ENCODE measurements at places on chromosomes 1 and 21.

GRCh38 chr1:230550428-230550827, 91.9 kb upstream of the COG2 start:
- DNase-seq, result no peak
- no peak overlapping the region for H3K27ac ChIP-seq
- H3K27me3 ChIP-seq, result no peaks in the 10 kb centered on the region
- no peaks in the 10 kb centered on the region for H3K36me3 ChIP-seq
- H3K4me1 ChIP-seq, result peaks cover 2% of the 10 kb centered on the region
- no peak overlapping the region for H3K4me3 ChIP-seq

GRCh38 chr1:36465731-36466369, 1.7 kb upstream of the MRPS15 start:
- no peaks in the 10 kb centered on the region for H3K27me3 ChIP-seq
- no peak overlapping the region for H3K4me3 ChIP-seq
- no peak overlapping the region for H3K27ac ChIP-seq
- DNase-seq, result no peak
- peaks cover 26% of the 10 kb centered on the region for H3K4me1 ChIP-seq
- H3K36me3 ChIP-seq, result no peaks in the 10 kb centered on the region

- no peaks in the 10 kb centered on the region for H3K4me1 ChIP-seq
- DNase-seq, result no peak
- H3K4me3 ChIP-seq, result no peak overlapping the region
- H3K27me3 ChIP-seq, result no peaks in the 10 kb centered on the region
- H3K36me3 ChIP-seq, result no peaks in the 10 kb centered on the region
These were observed 74.1 kb downstream of the CRB1 start for GRCh38 chr1:197342044-197342565.

DNA sequence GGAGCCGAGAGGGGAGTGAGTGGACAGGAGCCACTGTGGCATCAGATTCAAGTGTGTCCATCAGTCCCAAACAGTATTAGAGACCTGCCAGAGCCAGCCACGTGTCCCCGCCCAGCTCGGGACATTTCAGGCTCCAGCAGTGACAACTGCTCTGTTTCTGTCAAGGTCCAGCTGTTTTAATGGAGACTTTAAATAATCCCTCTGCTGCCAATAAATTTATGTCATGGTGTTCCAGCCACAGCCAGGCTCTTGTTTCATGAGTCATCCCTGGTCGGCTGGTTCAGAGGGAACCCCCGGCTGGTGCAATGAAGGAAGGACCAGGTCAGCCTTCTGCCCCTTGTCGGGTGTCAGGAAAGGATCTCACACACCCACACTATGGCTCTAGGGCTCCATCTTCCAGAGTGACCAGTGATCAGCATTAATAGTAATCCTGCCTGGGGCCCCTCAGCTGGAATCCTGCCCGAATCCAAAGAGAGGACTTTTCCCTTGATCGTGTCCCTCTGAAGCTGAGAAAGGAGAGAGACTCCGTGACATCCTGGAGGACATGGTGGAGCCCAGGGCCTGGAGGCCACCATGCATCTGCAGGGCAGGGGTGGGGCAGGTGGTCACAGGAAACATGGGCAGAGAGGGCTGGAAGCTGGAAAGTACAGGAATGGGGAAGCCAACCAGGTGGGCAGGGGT, 197.3 kb downstream of the MATN1 start:
- H3K27me3 ChIP-seq, result no peaks in the 10 kb centered on the region
- H3K27ac ChIP-seq, result peak overlapping the region; percentile 88
- H3K4me3 ChIP-seq, result no peak overlapping the region
- peaks cover 46% of the 10 kb centered on the region for H3K4me1 ChIP-seq
- no peak for DNase-seq
- no peaks in the 10 kb centered on the region for H3K36me3 ChIP-seq

DNA sequence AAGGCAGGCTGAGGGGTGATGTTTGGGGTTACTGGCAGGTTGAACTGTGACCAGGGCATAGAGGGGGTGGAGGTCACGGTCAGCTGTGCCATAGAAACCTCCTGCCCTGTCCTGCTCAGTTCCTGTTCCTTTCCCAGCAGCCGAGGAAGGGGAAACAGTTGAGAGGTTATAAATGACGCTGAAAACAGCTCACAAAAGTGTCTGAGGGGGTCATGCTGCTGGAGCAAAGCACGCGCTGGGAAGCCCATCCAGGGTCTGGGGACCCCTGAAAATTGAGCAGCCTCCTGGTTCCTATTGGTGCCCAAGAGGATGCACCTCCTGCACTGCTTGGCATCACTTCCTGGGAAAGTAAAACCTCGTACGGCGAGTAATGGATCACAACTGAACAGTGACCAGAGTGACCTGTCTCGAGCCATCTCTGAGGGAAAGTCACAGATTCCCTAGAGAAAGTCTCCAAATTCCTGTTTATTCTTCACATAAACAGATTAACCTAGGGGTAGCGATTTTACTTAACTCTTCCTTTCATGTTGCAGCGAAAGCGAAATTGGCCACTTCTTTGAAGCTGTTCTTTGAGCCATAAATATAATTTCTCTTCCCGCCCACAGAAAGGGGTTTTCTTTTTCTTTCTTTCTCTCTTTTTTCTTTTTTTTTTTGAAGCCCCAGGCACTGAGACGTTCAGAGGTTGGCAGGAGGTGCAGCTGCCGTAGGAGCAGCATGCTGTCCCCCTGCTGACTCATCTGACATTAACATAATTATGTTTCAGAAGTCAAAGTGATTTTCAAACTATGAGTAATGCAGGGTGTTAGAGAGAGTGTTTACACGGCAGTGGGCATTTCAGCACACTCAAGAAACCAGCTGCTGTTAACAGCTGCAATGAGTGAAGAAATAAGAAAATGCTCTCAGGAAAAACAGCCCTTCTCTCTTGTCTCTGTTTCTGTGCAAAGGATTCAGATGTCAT, 41.8 kb upstream of the ATF3 start:
- no peaks in the 10 kb centered on the region for H3K36me3 ChIP-seq
- peak overlapping the region; percentile 82 for H3K27ac ChIP-seq
- DNase-seq, result no peak
- H3K27me3 ChIP-seq, result no peaks in the 10 kb centered on the region
- peaks cover 9% of the 10 kb centered on the region for H3K4me1 ChIP-seq

DNA sequence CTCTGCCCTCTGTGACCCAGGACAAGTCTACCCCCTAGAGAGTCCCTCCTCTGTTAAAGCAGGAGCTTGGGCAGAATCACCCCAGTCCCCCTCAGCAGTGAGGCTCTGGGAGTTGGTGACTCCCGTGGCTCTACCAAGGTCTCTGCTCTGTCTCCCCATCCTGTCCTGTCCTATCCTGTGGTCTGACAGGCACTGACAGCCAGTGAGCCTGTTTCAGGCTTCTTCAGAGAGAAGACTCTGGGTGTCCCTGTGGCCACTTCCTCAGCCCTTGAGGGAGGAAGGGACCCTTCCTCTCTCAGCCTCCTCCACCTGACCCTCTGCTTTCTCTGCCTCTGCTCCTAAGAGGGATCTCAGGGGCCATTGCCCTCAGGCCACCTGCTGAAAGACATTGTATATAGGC, 148.7 kb downstream of the FCRL5 start:
- H3K4me1 ChIP-seq, result no peaks in the 10 kb centered on the region
- DNase-seq, result no peak
- no peak overlapping the region for H3K27ac ChIP-seq
- no peak overlapping the region for H3K4me3 ChIP-seq

DNA sequence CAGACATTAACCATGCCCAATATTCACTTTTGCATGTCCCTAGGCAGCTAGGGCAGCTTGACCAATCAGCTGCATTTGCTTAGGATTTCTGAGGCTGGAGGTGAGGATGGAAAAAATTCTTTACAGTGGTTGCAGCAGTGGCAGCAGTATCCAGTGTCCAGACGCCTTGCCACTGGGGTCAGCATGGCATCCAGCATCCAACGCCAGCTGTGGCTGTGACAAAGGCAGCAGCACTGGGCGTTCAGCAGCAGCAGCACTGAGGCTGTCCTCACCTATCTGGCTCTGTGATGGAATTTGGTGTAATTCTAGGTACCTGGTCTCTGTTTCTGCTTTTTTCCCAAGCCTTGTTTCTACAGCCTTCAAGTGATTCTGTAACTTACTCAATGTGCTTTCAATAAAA, 15.5 kb downstream of the RHBDL2 start:
- H3K27ac ChIP-seq, result no peak overlapping the region
- H3K36me3 ChIP-seq, result no peaks in the 10 kb centered on the region
- H3K4me1 ChIP-seq, result no peaks in the 10 kb centered on the region
- no peak overlapping the region for H3K4me3 ChIP-seq
- DNase-seq, result no peak
- H3K27me3 ChIP-seq, result no peaks in the 10 kb centered on the region

DNA sequence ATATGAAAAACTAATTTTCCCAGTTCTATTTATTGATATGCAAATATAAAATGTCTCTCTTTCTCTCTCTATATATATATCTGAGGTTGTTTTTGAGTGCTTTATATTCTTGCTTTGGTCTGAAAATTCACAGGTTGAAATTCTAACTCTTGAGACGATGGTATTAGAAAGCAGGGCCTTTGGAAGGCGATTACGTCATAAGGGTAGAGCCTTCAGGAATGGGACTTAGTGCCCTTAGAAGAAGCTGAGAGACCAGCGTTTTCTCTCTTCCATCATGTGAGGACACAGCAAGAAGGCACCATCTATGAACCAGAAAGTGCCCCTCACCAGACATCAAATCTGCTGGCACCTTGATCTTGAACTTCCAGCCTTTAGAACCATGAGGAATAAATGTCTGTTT, 57.4 kb upstream of the PAXBP1 start:
- no peak overlapping the region for H3K4me3 ChIP-seq
- H3K27me3 ChIP-seq, result no peaks in the 10 kb centered on the region
- DNase-seq, result no peak
- H3K27ac ChIP-seq, result no peak overlapping the region
- H3K4me1 ChIP-seq, result no peaks in the 10 kb centered on the region

DNA sequence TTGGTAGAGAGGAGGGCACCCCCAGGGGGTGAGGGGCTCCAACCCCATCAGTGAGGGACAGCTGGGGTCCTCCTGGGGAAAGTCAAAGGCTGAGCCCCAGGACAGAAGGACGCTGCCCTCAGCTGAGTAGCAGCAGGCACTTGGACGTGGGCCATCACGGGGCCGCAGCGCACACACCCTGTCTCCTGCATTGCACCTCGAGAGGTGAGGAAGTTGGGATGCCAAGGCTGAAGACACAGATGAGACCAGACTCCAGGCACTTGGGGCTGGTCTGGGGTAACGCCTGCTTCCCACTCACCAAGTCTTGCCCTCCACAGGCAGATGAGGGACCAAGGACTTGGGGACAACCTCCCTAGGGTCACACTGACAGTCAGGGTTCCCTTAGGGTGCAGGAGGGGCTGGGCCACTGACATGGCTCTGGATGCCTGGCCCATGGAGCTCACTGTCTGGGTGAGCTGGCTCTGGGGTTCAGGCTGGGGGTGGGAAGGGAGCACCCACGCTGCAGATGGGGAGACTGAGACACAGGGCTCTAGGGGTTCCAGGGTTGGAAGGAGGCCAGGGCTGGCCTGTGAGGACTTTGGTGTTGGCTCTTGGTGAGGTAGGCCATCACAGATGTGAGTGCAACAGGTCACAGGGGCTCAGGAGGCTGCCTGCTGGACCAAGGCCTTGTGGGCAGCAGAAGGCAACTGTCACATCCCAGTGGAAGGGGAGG, 16.6 kb upstream of the ZNF678 start:
- H3K4me3 ChIP-seq, result no peak overlapping the region
- peaks cover 13% of the 10 kb centered on the region for H3K4me1 ChIP-seq
- H3K27me3 ChIP-seq, result no peaks in the 10 kb centered on the region

GRCh38 chr1:215156232-215156631, 73.7 kb downstream of the KCNK2 start:
- no peak overlapping the region for H3K4me3 ChIP-seq
- H3K36me3 ChIP-seq, result no peaks in the 10 kb centered on the region
- no peak for DNase-seq
- H3K27ac ChIP-seq, result no peak overlapping the region
- H3K27me3 ChIP-seq, result no peaks in the 10 kb centered on the region
- H3K4me1 ChIP-seq, result no peaks in the 10 kb centered on the region

DNA sequence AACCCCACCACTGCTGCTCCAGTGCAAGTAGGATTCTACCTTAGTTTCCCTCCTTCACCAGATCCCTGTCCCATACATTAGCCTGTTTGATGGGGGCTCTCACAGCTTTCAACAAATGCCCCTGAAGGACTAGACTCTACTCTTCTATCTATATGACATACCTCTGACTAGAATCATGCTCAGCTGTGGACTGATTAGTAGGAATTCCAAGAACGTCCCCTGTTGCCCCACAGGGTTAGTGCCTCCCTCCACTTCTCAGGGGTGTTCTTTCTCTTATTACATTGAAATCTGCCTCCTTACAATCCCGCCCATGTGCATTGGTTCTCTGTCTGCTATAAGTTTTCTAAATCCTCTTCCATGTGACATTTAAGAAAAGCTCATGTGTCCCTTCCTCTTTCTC, 375.9 kb upstream of the DUSP10 start:
- no peaks in the 10 kb centered on the region for H3K36me3 ChIP-seq
- no peak overlapping the region for H3K27ac ChIP-seq
- no peaks in the 10 kb centered on the region for H3K4me1 ChIP-seq
- H3K27me3 ChIP-seq, result no peaks in the 10 kb centered on the region

DNA sequence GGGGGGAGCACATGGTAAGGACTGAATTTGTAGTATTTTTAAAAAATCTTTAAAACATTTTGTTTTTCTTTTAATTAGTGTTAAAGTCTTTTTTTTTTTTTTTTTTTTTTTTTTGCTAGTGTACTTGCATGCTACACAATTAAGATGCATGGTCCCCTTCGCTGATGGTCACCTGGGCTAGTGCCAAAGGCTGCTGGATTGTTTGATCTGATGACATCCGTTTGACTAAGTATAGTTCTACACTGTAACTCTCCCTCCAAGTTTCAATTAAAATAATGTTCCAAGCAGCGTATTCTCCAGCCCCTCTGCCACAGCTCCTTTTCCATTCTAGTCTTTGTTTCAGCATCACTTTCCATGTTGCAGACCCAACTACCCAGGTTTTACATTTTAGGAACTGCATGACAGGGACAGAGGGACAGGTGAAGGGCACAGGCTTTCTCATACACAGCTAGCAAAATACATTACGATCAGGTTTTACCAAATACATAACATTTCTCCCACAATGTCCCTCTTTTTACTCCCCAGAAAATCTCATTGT, 852 bp upstream of the RAVER2 start:
- DNase-seq, result no peak
- H3K27me3 ChIP-seq, result no peaks in the 10 kb centered on the region
- peak overlapping the region; percentile 95 for H3K4me3 ChIP-seq
- peak overlapping the region; percentile 92 for H3K27ac ChIP-seq
- H3K4me1 ChIP-seq, result peaks cover 33% of the 10 kb centered on the region

DNA sequence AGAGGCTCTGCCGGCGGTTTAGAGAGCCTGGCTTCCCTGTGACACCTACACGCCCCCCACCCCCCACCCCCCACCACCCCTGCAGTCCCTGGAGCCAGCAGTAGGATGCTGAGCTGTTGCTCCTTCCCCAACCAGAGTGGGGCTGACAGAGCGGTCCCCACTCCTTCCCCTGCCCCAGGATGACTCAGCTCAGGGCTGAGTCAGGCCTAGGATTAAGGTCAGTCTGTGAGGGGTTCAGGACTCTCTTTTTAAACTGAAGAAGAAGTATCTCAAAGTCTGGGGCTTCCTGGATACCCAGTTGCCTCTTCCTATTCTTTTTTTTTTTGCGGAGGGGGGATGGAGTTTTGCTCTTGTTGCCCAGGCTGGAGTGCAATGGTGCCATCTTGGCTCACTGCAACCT, 19.1 kb downstream of the DMBX1 start:
- no peak overlapping the region for H3K4me3 ChIP-seq
- no peaks in the 10 kb centered on the region for H3K36me3 ChIP-seq
- no peak overlapping the region for H3K27ac ChIP-seq

- no peaks in the 10 kb centered on the region for H3K4me1 ChIP-seq
- H3K36me3 ChIP-seq, result no peaks in the 10 kb centered on the region
- no peak overlapping the region for H3K27ac ChIP-seq
- no peak overlapping the region for H3K4me3 ChIP-seq
These were observed 1346.1 kb downstream of the BRINP3 start for GRCh38 chr1:189131576-189131975.
